Right renal pelvis (tissue), 4 donors: ENCODE measurements at places on chromosomes 16 and 17. TPM values are rescaled to one million over a fixed set of nuclear protein-coding genes. Genes with fewer than 3 reads are reported as not detected.

The STH gene
- not detected for polyA plus RNA-seq

The PABPN1L gene
- not detected for polyA plus RNA-seq

- DNase-seq: no peak
Observed at GRCh38 chr17:63151941-63152523, 186.0 kb downstream of the TANC2 start.

DNA sequence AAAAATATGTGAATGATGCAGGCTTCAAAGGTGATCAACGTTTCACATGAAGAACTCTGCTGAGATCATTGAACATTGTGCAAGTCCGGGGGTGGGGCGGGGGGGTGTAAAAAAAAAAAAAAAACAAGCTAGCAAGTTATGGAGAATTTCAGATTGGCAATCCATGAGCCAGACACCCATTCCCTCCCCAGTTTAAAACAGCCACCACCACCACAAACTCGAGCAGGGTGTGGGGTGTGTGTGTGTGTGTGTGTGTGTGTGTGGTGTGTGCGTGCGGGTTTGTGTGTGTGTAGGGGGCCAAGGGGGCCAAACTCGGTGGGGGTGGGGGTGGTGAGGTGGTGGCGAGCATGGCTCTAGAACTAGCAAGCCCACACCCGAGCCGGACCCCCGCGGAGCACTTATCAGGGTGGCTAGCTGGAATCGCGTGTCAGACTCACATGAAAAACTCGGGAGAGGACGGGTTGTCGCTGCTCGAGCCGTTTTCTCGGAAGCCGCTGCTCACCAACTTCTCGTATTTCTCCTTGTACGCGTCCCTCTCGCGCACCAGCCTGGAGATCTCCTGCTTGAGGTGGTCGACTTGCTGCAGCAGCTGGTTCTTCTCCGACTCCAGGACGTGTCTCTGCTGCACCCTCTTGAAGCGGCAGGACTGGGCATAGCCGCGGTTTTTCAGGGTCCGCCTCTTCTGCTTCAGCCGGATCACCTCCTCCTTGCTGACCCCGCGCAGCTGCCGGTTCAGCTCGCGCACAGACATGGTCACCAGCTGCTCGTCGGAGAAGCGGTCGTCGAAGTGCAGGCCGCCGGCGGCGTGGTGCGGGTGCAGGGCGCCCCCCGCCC lies 2.0 kb downstream of the MAF start:
- no peak for DNase-seq

The SLC25A19 gene
- 8.1 TPM for polyA plus RNA-seq

The CCL17 gene
- 0.32 TPM for polyA plus RNA-seq

The TMC6 gene
- polyA plus RNA-seq: 30.2 TPM

The ZSCAN10 gene
- not detected for polyA plus RNA-seq

DNA sequence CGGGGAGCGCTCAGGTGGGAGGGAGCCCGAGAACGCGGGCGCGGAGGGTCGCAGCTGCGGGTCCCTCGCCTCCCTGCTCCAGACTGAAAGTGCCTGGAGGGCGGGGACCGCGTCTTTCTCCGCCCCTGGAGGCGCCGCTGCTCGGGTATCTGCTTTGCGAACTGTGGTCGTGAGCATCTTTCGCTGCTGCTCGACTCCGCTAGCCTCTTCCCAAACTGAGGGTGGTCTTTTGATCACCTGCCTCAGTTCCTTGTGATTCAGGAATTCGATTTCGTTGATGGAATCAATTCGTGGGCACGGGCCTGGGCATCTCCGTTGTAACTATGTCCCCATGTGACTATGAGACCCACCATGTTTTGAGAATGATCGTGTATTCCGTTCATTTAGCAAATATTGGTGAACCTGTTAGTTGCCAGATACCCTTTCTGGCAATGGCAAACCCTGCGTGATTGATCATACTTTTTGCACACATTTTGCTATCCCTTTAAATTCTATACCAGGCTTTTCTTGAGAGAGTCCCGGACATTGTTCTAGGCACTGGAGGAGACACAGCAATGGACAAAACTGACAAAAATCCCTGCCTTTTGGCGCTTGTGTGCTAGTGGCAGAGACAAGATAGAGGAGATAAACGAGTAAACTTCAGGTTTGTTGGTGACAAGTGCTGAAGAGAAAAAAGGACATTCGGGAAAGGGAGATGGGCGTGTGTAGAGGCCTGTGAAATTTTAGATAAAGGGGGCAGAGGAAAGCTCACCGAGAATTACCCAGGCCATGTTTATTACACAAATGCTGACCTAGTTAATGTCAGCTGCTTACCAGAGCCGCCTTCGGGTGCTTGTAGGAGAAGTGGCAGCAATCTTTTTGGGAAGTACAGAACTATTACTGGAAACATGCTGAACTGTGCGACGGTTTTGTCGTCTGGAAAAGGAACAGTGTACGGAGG lies 948 bp downstream of the UTP18 start:
- peak; percentile 56 for DNase-seq

- no peak for DNase-seq
Observed at GRCh38 chr16:57609541-57610401, 18.7 kb upstream of the ADGRG1 start.

The PRSS27 gene
- polyA plus RNA-seq: 1.4 TPM

DNA sequence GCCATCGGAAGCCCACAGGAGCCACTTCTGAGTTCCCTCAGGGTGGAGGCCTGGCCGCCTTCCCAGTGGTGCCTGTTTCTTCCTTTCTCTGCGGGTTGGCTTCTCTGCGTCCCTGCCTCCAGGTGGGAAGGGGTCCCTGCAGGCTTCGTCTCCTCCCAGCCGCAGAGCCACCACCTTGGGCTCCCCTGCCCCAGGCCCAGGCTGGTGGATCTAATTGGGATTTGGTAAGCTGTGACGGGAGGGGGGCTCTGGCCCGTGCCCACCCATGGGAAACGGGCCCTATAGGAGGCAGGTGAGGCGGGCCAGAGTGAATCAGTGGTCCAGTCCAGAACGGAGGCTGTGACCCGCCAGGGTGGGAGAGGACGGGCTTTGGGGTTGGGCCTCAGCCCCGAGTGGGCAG lies 32.1 kb downstream of the JPH3 start:
- DNase-seq: no peak

The SGSH gene
- 33.5 TPM for polyA plus RNA-seq

DNA sequence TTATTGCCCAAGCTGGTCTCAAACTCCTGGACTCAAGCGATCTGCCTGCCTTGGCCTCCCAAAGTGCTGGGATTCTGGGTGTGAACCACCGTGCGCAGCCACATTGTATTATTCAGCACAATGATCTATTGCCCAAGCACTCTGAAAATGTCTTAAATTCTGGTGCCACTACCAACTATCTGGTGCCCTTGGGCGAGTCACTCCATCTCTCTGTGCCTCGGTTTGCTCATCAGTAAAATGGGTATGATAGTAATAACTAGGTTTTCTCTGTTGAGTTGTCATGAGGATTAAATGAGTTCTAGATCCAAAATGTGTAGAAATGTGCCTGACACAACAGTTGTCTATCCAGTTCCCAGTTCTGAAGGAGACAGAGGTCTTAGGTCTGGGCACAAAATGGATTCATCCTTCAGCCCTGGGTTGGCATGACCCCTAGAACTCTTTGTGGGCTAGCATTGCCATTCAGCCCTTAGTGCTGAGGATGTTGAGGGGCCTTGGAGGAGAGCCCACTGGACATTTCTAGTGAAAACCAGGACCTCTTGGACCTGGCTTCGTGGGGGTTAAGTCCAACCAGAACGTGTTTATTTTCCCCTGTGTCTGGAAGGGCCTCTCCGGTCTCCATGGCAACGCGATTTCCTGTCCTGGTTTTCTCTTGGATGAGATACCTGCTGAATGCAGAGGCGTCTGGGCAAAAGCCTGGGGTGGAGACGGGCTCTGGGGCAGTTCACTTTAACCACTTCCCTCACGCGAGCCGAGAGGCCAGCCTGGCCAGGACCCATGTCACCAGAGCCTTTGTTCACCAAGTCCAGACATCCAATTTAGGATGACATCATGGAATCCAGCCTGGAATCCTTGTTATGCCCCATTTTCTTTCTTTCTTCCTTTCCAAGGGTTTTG lies 43.7 kb upstream of the TNRC6A start:
- DNase-seq: peak; percentile 65

DNA sequence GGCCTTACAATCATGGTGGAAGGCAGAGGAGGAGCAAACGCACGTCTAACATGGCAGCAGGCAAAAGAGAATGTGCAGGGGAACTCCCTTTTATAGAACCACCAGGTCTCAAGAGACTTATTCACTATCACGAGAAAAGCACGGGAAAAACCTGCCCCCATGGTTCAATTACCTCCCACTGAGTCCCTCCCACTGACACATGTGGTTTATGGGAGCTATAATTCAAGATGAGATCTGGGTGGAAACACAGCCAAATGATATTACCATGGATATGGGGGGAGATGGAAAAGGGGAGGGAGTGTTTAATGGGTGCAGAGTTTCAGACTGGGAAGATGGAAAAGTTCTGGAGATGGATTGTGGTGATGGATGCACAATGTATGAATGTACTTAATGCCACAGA lies 23.0 kb downstream of the TEKT5 start:
- DNase-seq: no peak

GRCh38 chr17:68775318-68775717 lies 174.2 kb upstream of the FAM20A start:
- DNase-seq: no peak

The CDH16 gene
- 281 TPM for polyA plus RNA-seq

DNA sequence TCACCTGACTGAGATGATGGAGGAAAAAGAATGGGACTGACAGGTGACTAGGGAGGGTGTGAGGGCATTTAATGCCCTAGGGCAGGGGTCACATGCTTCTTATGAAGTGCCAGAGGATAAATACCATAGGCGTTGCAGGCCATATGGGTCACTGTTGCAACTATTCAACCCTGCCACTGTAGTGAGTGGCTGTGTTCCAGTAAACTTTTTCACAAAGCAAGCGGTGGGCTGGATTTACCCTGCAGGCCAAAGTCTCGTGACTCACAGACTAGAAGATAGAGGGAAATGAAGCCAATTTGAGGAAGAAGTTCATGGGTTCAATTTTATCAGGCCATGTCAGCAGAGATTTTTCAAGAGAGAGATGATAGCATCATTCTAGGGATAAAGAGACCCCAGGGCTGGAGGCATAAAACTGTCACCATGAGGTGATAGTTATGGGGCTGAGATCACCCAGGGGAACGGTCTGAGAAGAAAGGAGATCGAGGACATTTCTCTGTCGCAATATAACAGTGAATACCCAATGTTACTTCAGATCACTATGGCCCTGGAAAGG lies 8.6 kb downstream of the ARHGAP17 start:
- DNase-seq: no peak

GRCh38 chr17:17058304-17058703 lies 16.0 kb downstream of the MPRIP start:
- DNase-seq: no peak

The CA4 gene
- 49.5 TPM for polyA plus RNA-seq

GRCh38 chr17:50379351-50380132 lies 6.5 kb downstream of the EME1 start:
- DNase-seq: no peak

GRCh38 chr17:82943751-82944150 lies 103.9 kb upstream of the ZNF750 start:
- no peak for DNase-seq

DNA sequence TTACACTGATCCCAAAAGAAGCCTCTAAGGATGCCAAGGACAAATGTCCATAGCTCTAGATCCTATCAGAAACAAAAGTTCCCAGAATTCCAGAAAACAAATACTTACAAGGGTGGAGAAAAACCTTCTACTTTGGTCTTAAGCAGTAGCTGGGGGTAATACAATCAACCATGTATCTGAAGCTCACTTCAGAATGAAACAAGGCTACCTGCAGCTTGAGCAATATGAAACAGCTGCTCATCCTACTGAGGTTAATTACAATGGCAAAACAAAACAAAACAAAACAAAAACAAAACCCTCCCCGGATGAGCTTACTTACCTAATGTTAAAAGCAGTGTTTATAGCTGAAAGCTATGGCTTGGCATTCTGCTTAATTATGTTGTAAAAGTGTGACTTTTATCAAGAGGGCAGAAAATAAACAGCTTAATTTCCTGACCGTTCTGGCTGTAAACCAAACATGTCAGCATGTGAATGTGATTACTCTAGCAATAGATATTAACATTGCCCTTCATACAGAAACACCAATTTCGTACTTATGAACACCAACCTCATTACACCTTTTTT lies 10.5 kb downstream of the PDZD9 start:
- no peak for DNase-seq

DNA sequence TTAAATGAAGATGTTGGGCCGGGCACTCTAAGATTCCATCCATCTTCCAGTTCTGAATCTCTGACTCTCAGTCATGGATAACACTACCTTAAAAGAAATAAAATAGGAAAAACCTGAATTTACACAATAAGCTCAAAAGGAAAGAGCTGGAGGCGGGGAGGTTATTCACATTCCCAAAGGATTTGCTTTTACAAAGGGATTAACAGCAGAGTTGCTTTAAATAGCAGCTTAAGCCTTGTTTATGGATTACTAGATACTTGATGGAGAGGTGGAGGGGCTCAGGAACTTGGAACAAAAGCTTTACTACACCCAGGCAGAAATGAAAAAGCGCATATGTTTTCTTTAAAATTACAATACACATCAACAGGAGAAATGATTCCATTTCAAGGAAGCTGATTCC lies 84.5 kb downstream of the XYLT1 start:
- no peak for DNase-seq

DNA sequence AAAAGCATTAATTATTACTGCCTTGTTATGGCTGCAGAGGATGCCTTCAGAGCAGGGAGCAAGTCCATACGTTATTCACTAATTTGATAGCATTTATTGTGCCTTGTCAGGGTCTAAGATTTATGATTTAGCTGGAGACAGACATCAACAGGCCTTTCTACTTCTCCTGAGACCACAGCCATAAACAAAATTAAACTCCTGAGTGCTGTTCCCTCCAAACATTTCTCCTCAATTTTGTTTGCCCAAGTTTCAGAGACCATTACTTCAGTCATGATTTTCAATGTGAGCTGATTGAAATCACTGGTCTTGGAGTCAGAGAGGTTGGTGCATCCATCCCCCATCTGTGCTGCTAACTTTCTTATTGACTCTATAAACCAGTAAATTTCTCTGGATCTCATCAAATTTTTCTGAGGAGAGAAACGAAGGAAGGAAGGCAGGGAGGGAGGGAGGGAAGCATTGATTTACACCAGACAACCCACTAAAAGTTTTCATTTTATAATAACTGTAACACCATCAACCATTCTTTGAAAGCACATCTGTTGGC lies 423.6 kb upstream of the CDH11 start:
- DNase-seq: no peak

The UMOD gene
- 240 TPM for polyA plus RNA-seq

DNA sequence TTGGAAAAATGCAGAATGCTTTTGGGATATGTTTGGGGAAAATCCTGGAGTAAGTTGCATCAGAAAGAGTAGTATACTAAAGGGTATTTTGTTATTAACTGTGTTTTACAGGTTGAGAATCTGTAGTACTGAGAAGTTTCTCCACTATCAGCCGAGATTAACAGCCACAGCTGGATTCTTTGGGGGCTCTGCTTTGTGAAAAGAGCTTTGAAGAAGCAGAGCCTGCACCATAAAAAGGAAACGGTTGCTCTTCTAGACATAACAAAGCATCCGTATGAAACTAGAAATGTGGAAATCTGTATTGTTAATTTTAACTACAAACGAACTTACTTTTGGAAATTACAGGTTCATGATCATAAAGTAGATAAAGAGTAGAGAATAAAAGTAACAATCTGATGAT lies 5.3 kb downstream of the NLK start:
- DNase-seq: no peak
